ENCODE measurements at places on chromosomes 12 and 14. TPM values are rescaled to one million over a fixed set of nuclear protein-coding genes. Genes with fewer than 3 reads are reported as not detected.

The IFI27L2 gene
- 47.9 TPM for total RNA-seq

The DTX1 gene
- total RNA-seq = 2.9 TPM

The ANKS1B gene
- total RNA-seq = 57.3 TPM

The ACSM4 gene
- not detected for total RNA-seq

The SPX gene
- total RNA-seq = 0.68 TPM

The RDH5 gene
- 30.7 TPM for total RNA-seq

The OTUB2 gene
- 0.49 TPM for total RNA-seq

The RAB5B gene
- total RNA-seq = 102 TPM

The WSCD2 gene
- 10.5 TPM for total RNA-seq

The CNIH1 gene
- 189 TPM for total RNA-seq

The BLTP3B gene
- total RNA-seq = 33.3 TPM

The DEPDC4 gene
- total RNA-seq = not detected

The SLC22A17 gene
- total RNA-seq = 38.8 TPM

The ARF6 gene
- total RNA-seq = 37.4 TPM

The IL22 gene
- total RNA-seq = not detected

The RAP1B gene
- 232 TPM for total RNA-seq

The LRP1-AS gene
- total RNA-seq = not detected

The KRT75 gene
- total RNA-seq = not detected

- DNase-seq = no peak
Observed at GRCh38 chr14:52013984-52014600, 24.7 kb downstream of the RTRAF start.

DNA sequence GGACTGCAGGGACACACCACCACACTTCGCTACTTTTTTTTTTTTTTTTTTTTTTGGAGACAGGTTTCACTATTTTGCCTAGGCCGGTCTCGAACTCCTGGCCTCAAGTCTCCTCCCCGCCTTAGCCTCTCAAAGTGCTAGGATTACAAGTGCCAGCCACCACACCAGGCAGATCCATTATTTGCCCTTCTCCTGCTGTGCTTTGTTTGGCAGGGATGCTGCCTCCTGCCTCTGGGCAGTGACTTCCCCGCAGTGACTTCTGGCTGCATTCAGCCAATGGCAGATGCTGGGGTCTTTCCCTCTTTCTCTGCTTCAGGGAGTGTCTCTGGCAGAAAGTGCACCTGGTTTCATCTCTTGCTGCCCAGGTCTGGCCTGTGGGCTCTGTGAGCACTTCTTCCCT, 6.7 kb upstream of the MORN3 start:
- DNase-seq = no peak

DNA sequence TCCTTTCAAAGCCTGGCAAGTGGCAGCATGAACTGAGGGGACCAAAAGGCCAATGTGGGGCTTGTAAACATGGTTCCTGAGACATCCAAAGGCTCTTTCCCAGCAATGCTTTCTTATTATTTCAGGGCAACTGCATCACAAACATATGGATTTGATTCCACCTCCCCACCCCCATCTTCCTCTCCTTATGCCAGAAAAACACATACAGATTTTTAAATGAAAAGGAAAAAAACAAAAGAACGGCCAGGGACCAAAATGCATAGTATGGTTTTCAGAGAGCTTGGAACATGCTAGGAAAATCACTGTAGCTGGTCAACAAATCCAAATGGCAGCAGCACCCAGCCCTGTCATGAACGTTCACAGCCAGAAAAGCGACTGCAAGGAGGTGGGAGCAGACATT, 167.6 kb downstream of the ANO2 start:
- DNase-seq = no peak

- DNase-seq = no peak
Observed at GRCh38 chr12:93587611-93588010, 15.1 kb downstream of the SOCS2 start.

DNA sequence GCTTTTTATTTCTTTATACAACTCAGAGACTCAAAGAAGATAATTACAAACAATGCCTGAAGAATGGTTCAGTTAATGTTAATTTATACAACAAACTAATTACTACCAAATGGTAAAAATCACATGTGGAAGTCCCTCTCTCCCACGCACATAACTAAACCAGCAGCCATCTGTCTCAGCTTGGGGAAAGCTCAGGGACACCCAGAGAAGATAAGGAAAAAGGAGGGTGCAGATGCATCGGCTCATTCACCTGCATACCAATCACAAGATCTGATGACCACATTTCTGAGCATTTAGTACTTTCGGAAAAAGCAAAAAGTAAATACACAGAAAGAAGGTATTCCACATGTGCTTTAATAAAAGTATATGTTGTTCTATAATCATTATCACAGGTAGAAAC, 136.3 kb downstream of the SOX5 start:
- no peak for DNase-seq

GRCh38 chr12:34219046-34219770, 196.9 kb downstream of the ALG10 start:
- no peak for DNase-seq

GRCh38 chr12:89693639-89694202, 14.9 kb downstream of the ATP2B1 start:
- no peak for DNase-seq

GRCh38 chr12:95611676-95612309, 60.5 kb upstream of the USP44 start:
- DNase-seq = no peak

DNA sequence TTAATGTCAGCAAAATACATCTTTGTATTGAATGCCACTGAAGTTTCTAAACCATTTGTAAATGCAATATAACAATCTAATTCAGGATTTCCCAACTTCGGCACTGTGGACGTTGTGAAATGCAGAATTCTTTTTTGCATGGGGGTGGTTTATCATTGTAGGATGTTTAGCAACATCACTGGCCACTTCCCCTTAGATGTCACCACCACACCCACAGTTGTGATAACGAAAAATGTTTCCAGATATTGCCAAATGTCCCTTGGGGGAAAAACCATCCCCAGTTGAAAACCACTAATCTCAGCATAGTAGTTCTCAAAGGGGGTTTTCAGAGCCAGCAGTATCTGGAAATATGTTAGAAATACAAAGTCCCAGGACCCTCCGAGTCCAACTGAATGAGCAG, 203.3 kb downstream of the NAV3 start:
- peak; percentile 50 for DNase-seq

- DNase-seq = no peak
Observed at GRCh38 chr14:83912032-83912642, 1617.8 kb upstream of the FLRT2 start.

DNA sequence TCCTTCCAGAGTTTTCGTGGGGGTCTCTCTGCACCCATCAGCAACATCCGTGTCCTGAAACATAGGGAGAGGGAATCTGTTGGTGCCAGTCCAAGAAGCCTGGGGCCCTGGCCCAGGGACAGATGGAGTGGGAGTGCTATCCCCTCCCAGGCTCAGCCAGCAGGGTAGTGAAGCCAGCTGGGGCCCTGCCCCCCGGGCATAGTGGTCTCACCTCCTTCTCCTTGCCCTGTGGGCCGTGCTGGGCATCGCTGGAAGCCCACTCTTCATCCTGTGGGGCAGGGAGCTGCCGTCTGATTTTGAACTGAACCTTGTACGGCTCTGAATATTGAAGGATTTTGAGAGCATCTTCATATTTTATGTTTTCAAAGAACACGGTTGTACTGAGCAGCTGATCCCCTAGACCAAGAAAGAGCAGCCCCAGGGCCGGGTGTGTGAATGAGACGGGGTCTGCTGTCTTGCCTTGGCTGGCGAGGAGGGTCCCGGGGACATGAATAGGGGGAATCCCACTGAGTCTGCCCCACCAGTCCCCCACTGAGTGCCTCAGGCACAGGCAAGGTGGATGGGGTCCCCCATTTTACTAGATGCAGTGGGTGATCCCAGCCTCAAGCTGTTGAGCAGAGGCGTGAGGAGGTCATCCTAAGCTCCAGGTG, 23.3 kb downstream of the AHNAK2 start:
- no peak for DNase-seq

GRCh38 chr12:113803759-113804140, 162.4 kb downstream of the RBM19 start:
- DNase-seq = no peak

DNA sequence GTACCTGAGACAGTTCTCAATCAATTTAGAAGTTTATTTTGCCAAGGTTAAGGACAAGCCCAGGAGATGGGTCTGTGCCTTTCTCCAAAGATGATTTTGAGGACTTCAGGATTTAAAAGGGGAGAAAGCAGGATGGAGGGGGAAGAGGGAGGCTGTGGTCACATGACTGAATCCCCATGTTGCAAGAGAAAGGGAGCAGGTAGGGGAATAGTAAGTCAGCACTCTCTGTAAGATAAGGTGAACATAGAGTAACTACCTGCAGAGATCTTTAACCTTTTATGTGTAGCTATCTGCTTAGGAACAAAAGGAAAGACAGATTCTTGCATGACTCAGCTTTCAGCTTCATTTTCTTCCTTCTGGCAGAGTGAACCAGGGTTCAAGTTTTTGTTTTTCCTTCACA, 25.9 kb downstream of the DGLUCY start:
- DNase-seq = no peak

DNA sequence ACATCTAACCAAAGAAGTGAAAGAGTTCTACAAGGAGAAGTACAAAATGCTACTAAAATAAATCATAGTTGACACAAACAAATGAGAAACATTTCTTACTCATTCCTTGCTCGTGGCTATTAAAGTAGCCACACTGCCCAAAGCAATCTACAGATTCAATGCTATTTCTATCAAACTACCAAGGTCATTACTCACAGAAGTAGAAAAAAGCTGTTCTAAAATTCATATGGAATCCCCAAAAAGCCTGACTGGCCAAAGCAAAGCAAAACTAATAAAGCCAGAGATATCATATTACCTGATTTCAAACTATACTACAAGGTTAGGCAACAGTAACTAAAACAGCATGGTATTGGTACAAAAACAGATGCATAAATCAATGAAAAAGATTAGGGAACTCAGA, 305.6 kb downstream of the RPAP3 start:
- no peak for DNase-seq

DNA sequence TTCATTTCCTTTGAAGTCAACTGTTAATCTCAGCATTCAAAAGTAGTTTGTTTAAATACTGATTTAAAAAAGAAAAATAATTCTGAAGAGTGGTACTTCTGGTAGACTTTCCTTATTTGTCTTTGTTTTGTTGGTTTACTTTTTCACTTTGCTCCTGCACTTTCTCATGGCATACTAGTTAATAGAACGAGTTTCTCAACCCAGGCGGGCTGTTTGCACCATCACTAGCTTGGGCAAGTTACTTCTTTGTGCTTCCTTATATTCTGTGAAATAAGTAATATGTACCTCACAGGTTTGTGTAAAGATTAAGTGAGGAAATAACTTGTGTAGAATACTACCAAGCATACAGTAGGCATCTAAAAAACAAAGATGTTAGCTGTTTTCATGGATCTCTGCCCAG, 45.5 kb downstream of the SLC38A6 start:
- DNase-seq = no peak

DNA sequence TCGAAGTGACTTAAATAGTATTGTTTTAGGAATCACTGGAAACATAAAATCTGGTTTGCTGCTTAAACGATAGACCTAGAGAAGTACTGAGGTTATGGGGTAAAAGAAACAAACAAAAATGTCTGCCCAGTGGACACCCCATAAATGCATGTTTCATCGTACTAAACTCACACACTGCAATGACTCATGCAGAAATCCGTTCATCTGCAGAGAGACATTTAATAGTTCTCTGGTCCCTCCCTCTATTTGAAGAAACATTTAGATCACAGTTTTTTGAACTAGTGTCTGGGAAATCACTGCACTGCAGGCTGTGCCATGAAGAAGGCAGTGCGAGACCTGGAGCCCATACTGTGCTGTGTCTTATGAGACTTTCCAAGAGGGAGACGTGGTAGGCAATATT, 25.5 kb downstream of the SLC17A8 start:
- DNase-seq = no peak

- no peak for DNase-seq
Observed at GRCh38 chr12:132559652-132560363, 50.6 kb downstream of the LRCOL1 start.

GRCh38 chr14:68840454-68840853, 47.6 kb upstream of the ZFP36L1 start:
- DNase-seq = no peak

GRCh38 chr12:509500-509899, 49.8 kb downstream of the B4GALNT3 start:
- DNase-seq = no peak

DNA sequence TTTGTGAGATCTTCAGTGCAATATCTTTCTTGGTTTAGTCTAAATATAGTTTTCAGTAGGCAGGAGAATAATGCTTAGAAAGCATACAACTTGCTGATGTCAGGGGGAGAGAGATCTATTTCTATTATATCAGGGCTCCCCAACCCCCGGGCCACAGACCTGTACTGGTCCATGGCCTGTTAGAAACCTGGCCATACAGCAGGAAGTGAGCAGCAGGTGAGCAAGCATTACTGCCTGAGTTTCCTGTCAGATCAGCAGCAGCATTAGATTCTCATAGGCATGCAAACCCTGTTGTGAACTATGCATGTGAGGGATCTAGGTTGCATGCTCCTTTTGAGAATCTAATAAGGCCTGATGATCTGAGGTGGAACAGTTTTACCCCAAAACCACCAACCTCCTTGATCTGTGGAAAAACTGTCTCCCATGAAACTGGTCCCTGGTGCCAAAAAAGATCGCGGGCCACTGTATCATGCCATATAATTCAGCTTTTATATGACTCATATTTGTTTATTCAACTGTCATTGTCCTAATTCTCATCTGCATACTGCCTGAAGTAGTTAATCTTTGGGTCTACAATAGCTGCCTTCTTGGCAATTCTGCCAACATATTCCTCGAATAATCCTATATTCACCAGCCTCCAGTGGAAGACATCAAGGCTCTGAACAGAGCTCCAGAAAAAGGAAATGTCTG, 163.6 kb upstream of the DYRK2 start:
- DNase-seq = no peak

GRCh38 chr12:14257303-14257733, 108.2 kb upstream of the ATF7IP start:
- DNase-seq = no peak

GRCh38 chr12:127125607-127126259, 1141.2 kb upstream of the TMEM132C start:
- no peak for DNase-seq

- no peak for DNase-seq
Observed at GRCh38 chr12:132422381-132423043, 67.4 kb upstream of the FBRSL1 start.

DNA sequence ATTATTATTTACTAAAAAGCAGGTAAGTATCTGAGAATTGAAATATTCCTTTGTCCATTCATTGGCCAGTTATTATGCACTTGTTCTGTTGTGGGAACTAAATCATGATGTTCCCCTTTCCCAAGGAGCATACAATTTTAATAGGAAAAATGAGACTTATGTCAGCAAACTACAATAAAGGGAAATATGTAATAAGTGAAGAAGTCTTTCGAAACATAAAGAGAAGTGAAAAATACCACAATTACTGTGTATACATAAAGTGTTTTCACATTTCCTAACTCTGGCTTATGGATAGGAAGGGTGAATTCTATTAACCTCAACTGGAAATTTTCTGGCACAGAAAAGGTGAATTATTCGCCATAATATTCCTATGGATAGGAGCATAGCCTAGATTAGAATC, 78.4 kb upstream of the DNM1L start:
- no peak for DNase-seq

- peak; percentile 63 for DNase-seq
Observed at GRCh38 chr12:6535960-6536847, 1.9 kb downstream of the GAPDH start.

Data from sigmoid colon (tissue), 7 donors.